Stimulated activated naive CD4-positive, alpha-beta T cell (primary cell): ENCODE measurements at places on chromosomes 13 and 19.

DNA sequence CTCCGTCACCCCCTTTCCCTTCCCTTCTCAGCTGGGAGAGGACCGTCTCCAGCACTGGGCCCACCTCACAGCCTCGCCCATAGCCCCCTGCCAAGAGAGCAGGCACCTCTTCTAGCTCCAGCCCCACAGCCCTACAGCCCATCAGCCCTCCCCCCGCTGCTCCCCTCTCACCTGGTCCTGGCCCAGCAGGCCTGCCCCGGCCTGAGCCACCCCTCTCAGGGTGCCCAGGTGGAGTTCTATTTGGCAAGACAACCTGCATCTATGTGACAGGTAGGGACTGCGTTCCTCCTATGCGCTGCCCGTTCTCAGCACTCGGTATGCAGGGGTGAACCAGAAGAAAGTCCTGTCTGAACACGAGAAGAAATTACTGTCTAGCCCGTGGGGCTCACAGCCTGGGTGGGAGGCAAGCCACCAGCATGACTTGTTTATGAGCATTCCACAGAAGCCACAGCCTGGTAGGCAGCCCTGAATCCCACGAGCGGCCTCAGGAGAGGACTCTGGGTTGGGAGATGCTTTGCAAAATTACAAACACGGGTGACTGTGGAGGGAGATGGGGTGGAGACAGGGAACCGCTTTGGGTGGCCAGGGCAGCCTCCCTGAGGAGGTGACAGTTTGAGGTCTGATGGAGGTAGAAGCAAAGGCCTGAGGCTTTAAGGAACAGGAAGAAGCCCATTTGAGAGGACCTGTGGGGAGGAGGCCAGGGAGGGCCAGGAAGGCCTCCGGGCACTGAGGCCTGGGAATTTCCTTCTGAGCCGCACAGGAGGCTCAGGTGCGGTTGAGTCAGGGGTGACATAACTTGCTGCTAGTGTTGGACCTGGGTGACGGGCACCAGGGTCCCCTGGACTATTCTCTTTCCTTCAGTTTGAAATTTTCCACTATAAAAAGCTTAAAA is 1.2 kb upstream of the PLEKHF1 start:
- no peak for DNase-seq

DNA sequence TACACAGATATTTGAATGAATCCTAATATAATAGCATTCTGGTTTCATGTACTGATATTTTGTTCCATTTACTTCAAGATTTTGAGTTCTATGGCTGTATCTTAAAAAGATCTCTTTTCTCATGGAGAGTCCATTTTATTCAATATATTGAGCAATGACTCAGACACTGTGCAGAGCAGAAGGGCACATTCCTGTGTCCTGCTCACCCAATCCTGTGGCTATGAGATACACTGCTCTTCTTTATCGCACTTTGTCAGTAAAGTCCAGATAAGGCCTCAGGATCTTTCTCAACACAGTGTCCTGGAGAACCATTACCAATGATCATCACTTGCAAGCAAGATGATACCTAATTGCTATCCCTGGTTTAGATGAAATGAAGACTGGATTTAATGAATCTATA is 155.0 kb downstream of the CYSLTR2 start:
- DNase-seq, result no peak

- DNase-seq, result no peak
Measured at GRCh38 chr13:98751861-98752466, 508 bp downstream of the SLC15A1 start.

DNA sequence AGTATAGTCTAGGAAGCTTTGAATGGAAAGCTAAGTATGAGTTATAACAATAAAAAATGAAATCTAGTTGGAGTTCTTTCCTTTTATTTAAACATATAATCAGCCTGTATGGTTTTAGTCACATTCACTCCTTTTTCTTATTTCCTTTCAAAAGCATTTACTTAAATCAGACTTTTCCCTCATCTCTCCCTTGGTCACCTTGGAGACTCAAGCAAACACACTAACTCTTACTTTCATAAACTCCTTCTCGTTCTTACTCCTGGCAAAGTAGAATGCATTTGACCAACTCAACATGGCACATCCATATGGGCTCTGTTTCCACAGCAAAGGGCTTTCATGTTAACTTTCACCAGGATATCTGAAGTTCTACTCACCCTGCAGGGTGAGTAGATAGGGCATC is 400.0 kb downstream of the LMO7 start:
- no peak for DNase-seq

- peak; percentile 37 for DNase-seq
Measured at GRCh38 chr19:32675720-32676185, at the start of gene RGS9BP. TSS of gene RGS9BP (plus strand) at chr19:32675848. CDS start at chr19:32676264, 416 bp downstream.

- DNase-seq, result no peak
Measured at GRCh38 chr13:46605076-46605824, 52.3 kb downstream of the LRCH1 start.
